Non-pigmented ciliary epithelial cell (primary cell): ENCODE measurements at places on chromosomes 3 and 15.

DNA sequence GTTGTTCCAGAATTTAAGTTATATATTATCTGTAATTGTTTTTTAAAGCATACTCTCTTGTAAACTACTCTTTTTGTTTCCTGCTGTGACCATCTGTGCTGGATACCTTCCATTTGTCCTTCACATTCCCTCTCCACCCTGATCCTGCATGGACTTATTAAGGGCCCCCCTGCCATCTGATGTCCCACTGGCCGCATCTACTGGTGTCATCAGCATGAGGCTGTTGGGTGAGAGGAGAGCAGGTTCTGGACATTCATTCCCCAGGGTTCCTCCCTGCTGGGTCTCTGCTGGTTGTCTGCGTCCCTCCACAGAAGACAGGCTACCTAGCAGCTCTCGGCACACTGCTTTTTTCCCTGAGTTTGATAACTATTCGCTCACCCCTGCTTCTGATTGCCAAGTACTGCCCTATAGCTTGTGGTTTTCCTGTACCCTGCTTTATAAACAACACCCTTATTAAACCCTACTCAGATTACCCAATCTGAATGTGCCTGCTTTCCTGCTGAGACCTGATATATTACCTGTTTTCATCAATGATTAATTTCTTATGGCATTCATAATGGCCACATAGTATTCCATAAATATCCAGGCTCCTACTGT lies 7.7 kb downstream of the CMTM8 start:
- no peak for DNase-seq

GRCh38 chr3:159944781-159945180 lies 43.9 kb upstream of the IL12A start:
- DNase-seq = no peak

DNA sequence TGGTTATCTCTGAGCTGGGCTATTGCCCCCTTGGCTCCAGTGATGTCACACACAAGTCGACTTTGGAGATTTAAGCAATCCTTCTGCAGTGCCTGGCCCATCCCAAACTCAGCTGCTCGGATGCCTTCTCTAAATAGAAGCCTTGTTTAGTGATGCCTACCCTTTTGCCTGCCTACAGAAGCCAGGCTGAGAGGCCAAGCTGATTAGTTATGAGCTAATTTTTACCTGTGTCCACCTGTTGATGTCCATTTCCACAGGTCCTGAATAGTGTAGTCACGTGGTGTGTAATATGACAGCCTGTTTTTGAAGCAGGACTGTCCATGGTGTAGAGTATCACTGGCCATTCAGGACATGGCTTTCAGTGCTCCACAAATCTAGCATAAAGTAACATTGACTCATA lies 45.5 kb downstream of the SSUH2 start:
- DNase-seq = no peak

DNA sequence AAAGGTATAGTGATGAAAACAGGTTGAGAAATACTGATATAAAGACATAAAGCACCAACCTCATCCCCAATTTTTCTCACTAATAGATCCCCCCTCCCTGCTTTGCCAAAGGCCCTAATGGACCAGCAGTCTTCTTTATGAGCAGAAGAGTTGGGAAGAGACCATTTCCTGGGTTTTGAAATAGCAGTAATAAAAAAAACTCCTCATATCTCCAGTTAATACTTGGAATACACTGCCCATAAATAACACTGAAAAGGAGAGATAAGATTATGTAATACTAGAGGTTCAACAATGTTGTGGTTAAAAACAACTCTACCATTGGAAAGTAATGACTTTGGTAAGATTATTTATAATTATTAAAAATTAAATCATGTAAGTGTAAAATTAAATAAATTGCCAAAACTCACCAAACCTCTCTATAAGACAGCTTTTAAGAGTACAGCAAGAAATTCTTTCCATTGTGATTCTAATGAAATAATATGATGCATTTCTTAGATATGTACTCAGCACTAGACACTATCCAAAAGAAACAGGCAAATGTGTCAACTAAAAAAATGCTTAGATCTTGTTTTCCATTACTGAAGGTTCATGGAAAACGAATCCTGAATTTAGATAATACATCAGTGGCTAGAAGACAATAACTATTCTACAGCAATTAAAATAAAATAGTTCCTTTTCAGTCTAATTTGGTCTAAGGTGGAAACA lies 88.2 kb downstream of the FAIM start:
- no peak for DNase-seq

GRCh38 chr3:33392703-33393125 lies 47.5 kb downstream of the UBP1 start:
- DNase-seq = peak; percentile 73
